T-helper 2 cell treated with Interferon-gamma antibody and Interleukin-4, amounts not matched to agents 5 μg/mL and 100 μg/mL, for 36 hours (primary cell): ENCODE measurements at places on chromosomes 16 and 17.

- DNase-seq: no peak
These were observed 61.3 kb upstream of the SDK2 start for GRCh38 chr17:73705594-73705993.

GRCh38 chr16:117379-118365 lies 20.8 kb downstream of the NPRL3 start:
- peak; percentile 26 for DNase-seq

DNA sequence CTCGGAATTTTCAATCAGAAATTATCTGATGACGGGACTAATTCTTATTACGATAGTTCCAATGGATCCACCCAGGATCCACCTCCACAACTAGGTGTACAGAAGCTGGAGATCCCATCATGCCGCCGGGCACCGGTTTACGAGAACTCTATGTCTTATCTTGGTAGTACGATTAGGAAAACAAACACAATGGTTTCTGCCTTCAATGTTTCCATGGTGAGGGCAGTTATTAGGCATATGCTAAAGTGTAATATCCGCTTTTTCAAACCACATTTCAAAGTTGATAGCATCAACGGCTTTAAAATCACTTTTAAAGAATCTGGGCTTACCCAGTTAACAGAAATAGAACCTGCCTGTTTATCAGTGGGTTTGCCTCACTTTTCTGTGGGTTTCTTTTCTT lies 705.7 kb downstream of the MAF start:
- DNase-seq: no peak

GRCh38 chr17:58694826-58695225 lies 2.4 kb downstream of the RAD51C start:
- no peak for DNase-seq

DNA sequence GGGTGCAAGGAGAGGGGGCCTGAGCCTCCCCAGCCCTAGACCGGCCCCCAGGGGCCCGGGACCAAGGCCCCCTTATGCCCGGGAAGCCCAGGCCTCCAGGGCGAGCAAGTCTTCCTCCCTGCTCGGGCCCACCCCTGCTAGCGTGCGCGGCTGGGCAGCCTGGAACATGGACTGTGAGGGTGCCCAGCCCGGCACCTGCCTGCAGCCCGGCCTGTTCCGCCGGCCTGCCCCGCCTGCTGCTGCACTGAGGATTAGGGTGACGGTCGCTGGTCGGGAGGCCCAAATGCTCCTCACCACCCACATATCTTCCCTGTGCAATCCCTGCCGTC lies 6.0 kb downstream of the HS3ST6 start:
- no peak for DNase-seq

GRCh38 chr17:72684405-72685020 lies 408.0 kb downstream of the SLC39A11 start:
- DNase-seq: no peak

DNA sequence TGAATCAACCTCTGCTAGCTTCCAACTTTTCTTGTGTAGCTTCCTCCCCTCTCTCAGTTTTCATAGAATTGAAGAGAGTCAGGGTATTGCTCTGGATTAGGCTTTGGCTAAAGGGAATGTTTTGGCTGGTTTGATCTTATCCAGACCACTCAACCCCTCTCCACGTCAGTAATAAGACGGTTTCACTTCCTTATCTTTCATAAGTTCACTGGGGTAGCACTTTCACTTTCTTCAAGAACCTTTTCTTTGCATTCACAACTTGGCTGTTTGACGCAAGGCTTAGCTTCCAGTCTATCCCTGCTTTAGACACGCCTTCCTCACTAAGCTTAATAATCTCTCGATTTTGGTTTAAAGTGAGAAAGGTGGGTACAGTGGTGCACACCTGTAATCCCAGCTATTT lies 29.7 kb upstream of the OR1A2 start:
- DNase-seq: no peak

DNA sequence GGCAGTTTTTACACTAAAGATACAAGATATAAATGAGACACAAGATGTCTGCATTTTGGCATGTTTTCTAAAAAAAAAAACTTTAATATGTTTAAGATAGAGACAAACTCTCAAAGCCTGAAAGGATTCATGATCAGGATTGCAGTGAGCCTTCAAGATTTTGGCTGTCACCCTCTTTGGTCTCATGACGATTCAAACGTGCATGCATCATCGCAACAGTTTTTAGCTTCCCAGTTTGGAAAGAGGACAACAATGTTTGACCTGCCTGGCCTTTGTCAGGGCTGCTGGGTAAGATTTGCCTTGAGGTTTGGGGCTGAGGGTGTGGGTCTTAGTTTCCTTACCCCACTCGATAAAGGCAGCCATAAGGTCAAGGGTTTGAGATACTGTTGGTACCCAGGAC lies 134.1 kb downstream of the RGS9 start:
- DNase-seq: no peak

- DNase-seq: no peak
These were observed 9.5 kb downstream of the LRRC36 start for GRCh38 chr16:67336116-67336515.

- DNase-seq: no peak
These were observed 22.2 kb downstream of the SERPINF1 start for GRCh38 chr17:1783834-1784611.

- no peak for DNase-seq
These were observed 5.7 kb upstream of the VEZF1 start for GRCh38 chr17:57993471-57994365.

- no peak for DNase-seq
These were observed 35.5 kb upstream of the CDC42EP4 start for GRCh38 chr17:73347351-73347750.

DNA sequence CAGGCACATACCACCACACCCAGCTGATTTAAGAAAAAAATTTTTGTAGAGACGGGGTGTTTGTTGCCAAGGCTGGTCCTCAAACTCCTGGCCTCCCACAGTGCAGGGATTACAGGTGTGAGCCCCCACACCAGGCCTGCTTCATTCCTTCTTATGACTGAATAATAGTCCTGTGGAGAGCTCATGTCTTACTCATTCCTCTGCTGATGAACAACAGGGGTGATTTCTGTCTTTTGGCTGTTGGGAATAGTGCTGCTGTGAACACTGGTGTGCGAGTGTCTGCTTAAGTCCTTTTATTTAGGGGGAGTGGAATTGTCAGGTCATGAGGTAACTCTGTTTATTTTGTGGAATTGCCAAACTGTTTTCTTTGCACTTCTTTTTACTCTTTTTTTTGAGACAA lies 2.7 kb upstream of the CTRB1 start:
- DNase-seq: no peak

- no peak for DNase-seq
These were observed 21.7 kb downstream of the KNOP1 start for GRCh38 chr16:19696328-19696727.
